ENCODE measurements at places on chromosomes 4 and X. TPM values are rescaled to one million over a fixed set of nuclear protein-coding genes. Genes with fewer than 3 reads are reported as not detected.

DNA sequence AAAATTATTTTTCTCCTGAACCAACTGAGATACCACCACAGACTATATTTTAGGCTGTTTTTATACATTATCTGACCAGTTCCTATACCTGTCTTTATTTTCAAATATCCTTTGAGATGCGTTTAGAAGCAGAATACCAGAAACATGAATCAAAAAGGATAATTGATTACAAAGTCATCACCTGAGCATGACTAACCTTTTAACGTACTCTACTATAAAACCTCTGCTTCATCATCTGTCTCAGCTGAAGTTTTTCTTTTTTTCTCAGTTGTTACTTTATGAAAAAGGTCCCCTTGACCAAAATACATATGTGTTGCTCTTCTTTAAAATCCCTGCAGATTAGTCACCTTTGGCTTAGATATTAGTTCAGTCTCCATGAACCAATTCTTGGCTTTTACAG lies 109.8 kb downstream of the AMMECR1 start:
- no peak for DNase-seq

DNA sequence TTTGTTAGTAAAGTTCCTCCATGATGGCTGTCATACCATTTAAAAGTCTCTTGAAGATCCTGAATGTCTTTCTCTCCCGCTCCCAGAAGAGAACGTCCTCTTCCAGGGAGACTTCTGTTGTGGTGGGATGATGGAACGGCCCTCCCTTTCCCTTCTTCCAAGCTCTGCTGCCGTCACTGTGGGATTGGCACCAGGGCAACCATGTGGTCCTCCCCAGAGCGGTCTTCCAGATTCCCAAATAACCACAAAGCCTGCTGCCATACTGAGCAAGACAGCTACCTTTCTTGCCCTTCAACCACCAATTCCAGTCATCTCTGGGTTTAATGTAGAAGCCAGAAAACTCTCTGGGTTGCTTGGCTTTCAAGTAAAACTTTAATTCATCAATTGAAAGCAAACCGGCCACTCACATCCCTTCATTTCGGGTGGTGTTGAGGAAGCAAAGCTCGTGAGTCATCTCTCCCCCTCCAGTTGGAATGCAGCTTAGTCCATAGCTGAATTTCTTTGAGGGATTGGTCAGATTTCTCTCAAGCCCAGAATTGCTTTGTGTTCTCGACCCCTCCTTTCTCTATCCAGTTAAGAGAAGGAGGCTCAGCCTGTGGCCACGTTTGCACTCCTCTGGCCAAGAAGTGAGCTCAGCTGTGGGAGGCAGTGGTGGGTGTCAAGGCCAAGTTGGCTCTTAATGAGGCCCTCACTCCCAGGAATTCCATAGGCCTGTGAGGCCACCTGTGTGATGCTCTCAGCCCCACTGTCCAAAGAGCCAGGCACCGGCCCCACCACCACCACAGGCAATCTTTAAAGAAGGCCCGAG lies 36.9 kb downstream of the FHDC1 start:
- DNase-seq = no peak

DNA sequence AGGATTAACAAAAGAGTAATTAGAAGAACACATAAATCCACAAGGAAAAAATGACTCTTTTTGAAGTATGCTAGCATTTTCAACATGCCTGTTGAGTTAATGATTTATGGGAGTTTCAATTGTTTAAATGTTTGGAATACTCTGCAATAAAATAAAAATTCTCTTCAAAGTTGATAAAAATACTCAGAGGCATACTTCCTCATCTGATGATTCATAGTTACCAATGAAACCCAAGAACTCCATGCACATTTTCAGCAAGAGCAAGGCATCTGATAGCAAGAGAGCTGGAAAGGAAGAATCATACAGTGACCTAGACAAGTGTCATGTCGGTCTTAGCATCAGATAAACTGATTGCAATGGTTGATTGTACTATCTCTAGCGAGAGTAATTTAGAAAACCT lies 443.7 kb upstream of the ATOH1 start:
- no peak for DNase-seq

DNA sequence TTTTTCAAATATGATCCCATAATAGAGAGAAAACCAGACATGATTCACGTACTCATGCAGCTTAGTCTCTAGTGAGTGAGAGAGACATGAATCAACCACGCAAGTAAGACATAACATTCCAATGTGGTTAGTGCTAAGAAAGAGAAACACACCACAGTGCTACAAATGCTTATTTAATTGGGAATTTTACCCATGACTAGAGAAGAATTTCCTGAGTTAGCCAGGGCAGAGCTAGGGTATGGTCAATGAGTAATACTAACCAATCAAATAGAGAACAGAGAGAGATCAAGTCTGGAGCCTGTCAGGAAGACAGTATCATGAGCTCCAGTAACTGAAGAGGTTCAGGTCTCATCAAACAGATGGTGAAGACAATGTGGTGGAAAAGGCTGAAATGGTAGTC lies 495.2 kb downstream of the PDGFC start:
- no peak for DNase-seq

- DNase-seq = no peak
These were observed 602.0 kb upstream of the CPEB2 start for GRCh38 chr4:14400307-14400706.

- DNase-seq = no peak
These were observed 35.5 kb downstream of the SLIT2 start for GRCh38 chr4:20287246-20287645.

- DNase-seq = no peak
These were observed 18.4 kb upstream of the XK start for GRCh38 chrX:37667141-37667540.

DNA sequence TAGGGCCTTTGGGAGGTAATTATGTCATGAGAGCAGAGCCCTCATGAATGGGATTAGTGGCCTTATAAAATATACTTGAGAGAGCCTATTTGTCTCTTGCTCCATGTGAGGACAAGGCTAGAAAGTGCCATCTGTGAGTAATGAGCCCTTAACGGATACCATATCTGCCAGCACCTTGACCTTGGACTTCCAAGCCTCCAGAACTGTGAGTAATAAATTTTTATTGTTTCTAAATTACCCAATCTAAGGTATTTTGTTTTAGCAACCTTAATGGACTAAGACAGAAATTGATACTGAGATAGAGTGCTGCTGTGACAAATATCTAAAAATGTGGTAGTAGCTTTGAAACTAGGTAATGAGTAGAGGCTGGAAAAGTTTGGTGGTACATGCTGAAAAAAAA lies 285.0 kb upstream of the DIPK2B start:
- no peak for DNase-seq

DNA sequence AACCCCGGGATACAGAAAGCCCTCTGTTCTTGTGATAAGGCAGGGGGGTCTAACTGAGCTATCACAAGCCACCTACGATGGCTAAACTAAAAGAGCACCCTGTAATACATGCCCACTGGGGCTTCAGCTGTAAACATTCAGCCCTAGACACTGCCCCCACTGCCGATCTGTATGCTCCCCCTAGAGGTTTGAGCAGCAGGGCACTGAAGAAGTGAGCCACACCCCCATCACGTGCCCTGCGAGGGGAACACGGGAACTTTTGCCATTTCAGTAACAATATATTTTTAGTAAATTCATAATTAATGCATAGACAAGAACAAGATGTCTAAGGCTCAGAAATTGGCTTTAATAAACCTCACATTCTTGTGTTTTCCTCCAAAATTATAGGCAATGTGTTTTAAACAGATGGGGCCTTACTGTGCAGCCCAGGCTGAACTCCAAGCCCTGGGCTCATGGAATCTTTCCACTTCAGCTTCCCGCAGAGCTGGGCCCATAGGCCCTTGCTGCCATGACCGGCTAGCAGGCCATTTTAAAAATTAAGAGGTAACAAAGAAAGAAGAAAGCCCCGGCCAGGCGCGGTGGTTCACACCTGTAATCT lies 235.3 kb upstream of the SFRP2 start:
- no peak for DNase-seq

DNA sequence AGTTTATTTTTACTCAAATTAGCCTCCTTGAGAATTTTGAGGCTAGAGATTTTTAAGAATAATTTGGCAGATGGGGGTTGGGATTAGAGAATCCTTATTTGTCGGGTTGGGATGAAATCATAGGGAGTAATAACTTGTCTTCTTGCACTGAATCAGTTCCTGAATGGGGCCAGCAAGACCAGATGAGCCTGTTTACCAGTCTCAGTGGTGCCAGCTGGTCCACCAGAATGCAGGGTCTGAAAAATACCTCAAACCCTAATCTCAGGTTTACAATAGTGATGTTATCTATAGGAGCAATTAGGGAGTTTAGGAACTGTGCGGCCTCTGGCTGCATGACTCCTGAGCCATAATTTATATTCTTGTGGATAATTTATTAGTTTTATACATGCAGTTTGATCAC lies 705.9 kb upstream of the AGA start:
- no peak for DNase-seq

Gene HPGDS
- 7.7 TPM for polyA plus RNA-seq

Gene MAGEB17
- not detected for polyA plus RNA-seq

Gene BEX2
- polyA plus RNA-seq = 36.8 TPM

Gene MGARP
- 0.38 TPM for polyA plus RNA-seq

Gene TKTL2
- polyA plus RNA-seq = not detected
